ENCODE measurements at places on chromosomes 1 and 21.

- no peak for DNase-seq
These were observed 14.7 kb upstream of the COL6A2 start for GRCh38 chr21:46082963-46083790.

DNA sequence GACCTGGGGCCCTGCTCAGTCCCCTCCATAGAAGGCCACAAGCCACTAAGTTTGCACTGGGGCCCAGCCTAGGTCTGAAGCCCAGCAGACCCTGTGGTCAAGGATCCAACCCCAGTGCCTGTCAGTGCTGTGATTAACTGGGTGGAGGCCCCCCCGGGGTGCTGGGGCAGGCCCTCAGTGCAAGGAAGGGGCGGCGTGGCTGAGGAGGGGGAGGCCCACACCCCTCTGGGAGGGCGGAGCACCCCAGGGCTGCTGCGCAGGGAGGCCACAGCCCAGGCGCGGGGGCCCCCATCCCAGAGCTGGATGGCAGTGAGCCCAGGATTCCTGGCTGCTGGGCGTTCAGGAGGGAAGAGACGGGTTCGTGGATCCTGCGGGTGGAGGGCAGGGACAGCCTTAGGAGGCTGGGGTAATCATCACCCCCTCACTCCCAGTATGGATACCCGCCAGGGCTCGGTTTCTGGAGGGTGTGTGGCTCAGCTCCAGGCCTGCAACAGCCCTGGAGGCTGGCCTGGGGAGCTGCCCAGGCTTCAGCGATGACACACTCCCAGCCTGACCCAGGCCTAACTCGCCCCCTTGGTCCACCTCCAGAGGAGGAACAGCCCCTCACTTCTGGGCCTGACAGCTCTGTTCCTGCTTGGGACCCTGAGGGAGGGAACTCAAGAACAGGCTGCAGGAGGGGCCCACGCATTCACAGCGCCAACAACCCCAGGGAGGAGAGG lies 890 bp downstream of the GJC2 start:
- DNase-seq: no peak

DNA sequence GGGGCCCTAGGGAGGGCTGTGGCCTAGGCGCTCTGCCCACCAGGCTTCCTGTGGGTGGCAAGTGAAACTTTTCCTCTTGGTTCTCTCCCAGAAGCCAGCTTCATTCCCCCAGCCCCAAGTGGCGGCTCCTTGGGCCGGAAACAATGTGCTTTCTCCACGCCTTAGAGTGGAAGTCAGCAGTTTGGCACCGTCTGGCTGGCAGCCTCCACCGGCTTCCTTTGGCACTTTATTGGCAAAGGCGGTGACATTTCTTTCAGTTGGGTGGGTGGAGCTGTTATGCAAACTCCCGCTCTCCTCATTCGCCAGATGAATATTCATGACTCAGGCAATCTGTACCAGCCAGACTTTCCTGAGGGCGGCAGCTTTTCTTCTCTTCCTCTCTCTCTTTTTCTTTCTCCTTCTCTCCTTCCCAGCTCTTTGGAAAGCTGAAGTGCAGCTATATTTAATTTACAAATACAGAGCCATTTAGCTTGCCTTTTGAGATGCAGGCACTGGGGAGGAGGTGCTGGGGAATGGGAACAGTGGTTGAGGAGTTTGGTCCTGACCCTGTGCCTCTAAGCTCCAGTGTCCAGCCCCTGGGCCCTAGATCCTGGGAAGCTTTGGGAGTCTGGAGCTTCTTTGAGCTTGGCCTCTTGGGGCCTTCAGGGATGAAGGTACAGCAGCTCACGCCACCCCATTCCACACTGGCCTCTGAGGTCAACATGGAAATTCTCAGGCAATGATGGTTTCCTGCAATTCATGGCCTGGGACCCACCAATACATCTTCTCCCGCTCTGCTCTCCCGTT lies 67.8 kb upstream of the POU3F1 start:
- no peak for DNase-seq

DNA sequence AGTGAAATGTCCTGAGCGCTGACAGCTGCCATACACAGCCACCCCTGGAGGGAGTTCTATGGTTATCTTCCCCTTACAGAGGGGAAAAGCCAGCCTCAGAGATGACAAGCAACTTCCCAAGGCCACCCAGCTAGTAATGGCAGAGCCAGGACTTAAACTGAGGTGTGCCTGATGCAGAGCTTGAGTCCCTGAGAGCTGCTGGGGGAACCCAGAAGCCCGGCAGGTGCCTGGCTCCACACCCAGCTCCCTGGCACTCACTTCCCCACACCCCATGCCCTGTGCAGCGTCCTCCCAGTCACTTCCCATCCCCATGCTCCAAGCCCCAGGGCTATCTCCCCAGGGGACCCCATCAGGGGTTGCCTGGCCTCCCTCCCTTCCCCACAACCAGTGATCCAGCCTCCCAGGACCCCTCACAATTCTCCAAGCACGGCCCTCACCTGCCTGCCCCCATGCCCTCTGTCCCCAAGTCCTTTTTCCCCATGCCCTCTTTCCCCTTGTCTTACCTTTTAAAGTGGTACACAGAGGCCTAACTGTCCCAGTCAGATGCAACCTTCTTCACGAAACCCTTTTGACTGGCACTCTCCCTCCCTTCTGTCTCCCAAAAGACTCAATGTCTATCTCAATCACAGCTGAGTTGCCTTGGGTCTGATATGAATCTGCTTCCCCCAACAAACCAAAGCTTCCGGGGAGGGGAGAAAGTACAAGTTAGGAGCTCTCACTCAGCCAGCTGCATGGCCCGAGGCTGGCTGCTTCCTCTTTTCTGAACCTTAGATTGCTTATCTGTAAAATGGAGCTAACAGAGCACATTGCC lies 39.8 kb upstream of the LRP8 start:
- DNase-seq: no peak

- DNase-seq: no peak
These were observed 8.6 kb downstream of the PRKACB start for GRCh38 chr1:84152649-84153056.

DNA sequence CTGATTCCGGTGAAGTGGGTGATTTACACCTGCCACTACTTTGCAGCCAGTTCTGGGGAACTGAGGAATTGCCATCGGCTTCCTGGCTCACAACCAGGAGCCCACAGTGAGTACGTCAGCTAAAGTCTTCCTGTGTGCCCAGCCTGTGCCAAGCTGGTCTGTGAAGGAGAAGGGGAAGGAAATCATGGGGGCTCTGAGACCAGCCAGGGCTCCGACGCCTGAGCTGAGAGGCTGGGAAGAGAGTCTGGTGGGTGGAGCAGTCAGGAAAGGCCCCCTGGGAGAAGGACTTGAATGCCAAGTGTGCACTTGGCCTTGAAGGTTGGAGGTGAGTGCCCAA lies 1.2 kb downstream of the LURAP1 start:
- DNase-seq: no peak

GRCh38 chr1:168598892-168599291 lies 22.5 kb downstream of the XCL1 start:
- no peak for DNase-seq

DNA sequence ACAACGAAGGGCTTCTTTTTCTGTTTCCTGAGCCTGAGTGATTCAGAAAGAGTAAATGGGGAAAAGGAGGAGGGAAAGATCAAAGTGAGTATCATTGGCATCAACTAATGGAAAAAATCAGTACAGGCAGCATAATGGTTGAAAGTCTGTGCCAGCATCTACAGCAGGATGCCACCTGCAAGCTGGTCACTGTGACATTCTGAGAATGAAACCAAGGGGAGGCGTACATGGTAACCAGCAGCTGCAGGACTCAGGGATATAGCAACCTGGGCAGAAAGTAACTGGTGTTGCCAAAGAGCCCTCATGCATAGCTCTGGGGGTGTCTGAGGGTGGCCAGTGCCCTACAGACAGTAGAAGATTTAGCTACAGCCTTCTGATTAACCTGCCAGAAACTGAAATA lies 305.9 kb downstream of the BRINP2 start:
- peak; percentile 23 for DNase-seq

DNA sequence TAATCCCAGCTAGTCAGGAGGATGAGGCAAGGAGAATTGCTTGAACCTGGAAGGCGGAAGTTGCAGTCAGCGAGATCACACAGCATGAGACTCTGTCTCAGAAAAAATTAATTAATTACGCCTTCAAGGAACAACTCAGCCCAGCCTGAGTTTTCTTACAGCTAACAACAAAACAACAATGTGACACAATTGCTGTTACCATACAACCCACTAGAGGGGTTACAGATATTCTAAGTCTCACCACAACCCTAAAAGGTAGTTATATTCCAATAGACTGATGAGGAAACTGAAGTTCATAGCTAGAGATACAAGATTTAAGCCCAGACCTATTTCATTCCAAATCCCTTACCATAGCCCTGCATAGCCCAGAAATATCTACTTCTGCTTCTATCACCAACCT lies 2.9 kb upstream of the LRRC8C start:
- no peak for DNase-seq

- no peak for DNase-seq
These were observed 20.3 kb downstream of the ZYG11A start for GRCh38 chr1:52862666-52863458.

GRCh38 chr1:235835226-235835625 lies 31.5 kb downstream of the LYST start:
- DNase-seq: no peak

DNA sequence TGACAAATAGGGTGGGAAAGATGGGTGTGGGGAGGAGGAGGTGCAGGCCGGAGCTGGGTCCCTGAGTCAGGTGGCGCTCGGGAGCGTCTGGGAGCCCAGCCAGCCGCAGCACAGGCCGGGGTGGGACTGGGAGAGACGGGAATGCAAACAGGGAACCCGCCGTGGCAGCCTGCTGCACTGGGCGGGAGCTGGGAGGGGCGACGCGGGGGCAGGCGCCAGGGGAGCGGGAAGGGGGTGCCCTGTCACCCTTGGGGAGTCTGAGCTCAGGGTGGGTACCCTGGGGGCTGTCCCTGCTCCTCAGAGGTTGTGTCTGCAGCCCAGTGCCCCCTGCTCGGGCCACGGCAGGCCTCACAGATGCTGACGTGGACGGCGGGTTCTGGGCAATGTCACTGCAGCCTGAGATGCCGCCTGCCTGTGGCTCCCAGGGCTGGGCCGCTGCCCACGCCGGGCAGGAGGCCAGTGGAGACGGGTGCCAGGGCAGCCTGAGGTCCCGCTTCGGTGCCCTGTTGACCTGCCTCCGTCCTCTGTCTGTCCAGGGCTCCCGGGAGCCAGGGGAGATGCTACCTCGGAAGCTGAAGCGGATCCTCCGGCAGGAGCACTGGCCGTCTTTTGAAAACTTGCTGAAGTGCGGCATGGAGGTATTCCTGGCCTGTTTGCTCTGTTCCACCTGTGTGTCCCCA lies 16.6 kb upstream of the LRRC3 start:
- peak; percentile 53 for DNase-seq

DNA sequence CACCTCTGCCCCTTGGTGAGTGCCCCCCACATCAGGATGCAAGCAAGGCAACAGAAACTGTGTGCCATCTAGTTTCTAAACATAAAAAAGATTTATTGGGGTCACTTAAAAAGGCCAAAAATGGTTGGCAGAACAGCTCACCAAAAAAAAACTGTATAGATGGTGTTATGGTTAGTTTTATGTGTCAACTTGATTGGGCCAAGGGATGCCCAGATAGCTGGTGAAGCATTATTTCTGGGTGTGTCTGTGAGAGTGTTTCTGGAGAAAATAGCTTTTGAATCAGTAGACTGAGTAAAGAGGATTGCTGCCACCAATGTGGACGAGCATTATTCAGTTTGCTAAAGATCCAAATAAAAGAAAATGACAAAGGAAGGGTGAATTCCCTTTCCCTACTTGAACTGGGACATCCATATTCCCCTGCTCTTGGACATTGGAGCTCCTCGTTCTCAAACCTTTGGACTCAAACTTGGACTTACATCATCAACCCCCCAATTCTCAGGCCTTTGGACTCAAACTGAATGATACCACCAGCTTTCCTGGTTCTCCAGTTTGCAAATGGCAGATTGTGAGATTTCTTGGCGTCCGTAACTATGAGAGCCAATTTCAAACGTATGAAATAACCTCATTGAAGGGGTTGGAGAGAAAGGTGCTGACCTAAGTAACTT lies 16.9 kb downstream of the CAPN9 start:
- DNase-seq: no peak

GRCh38 chr21:25487046-25487594 lies 120.2 kb downstream of the MRPL39 start:
- DNase-seq: no peak

DNA sequence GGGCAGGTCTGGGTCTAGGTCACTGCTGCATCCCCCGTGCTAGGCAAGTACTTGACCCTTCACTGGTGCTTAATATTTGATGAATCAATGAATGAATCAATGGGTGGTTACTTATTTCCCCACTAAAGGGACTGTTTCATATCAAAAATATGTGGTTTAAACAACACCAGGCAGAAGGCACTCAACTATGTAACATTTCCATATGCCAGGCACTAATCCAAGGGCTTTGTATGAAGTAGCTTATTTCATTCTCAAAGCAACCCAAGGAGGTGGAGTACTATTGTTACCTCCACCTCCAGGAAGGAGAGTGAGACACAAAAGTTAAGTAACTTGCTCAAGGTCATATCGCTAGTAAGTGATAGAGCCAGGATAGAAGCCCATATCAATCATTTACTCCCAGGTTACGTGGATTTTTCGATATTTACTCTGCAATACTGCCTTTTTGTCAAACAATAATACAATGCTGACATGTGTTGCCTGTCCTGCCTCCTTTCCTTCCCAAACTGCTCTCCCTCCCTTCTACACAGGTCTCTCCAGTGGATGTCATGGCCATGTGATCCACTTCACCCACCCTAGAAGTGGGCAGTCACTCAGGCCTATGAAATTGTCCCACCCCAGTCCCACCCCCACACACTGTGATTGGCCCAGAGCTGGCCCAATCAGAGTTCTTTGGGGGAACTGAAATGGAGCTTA lies 142.8 kb downstream of the ETS2 start:
- no peak for DNase-seq

- DNase-seq: no peak
These were observed 1512.5 kb upstream of the B3GALT2 start for GRCh38 chr1:194698908-194699318.
